Activated naive CD8-positive, alpha-beta T cell treated with anti-CD3 and anti-CD28 coated beads for 36 hours (primary cell): ENCODE measurements at places on chromosomes 2 and 18.

DNA sequence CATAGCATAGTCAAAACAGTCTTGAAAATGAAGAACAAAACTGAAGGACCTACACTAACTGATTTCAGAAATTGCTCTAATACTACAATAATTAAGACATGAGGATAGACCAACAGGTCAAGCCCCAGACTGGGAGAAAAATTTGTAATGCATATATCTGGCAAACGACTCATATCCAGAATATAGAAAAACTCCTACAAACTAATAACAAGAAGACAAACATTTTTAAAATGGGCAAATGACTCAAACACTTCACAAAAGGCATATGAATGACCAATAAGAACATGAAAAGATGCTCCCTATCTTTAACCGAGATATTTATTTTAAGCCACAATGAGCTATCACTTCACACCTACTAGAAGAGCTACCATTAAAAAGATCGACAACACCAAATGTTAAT, 14.2 kb downstream of the TGFBRAP1 start:
- no peak for DNase-seq

GRCh38 chr2:83522891-83523493, 936.1 kb downstream of the SUCLG1 start:
- no peak for DNase-seq

DNA sequence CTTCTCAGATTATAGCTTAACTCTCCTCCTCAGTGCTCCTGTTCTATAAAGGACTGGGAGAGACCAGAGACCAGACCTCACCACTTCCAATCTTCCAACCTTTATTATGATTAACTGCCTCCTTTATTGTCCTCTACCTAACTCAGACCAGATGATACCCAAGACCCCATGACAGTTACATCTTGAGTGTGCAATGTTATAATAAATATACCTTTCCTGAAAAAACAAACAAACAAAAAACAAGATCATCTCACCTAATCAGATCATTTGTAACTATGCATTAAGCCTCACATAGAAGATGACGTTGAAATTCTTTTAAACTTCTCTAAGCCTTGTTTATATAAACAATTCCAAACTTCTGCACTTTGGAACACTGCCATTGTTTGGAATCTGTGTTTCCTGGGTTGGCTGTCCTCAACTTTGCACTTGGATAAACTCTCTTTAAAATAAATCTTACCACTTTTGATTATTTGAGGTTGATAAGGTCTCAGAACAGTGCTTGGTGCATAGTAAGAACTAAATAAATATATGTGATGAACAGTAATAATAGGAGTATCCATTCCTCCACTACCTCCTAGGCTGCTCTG, 342.7 kb downstream of the TDRD15 start:
- no peak for DNase-seq

- no peak for DNase-seq
Measured at GRCh38 chr2:126995621-126996377, 97.1 kb downstream of the TEX51 start.

GRCh38 chr2:60547841-60548240, 5.6 kb downstream of the BCL11A start:
- DNase-seq, result no peak

GRCh38 chr2:170405326-170405725, 227.4 kb downstream of the MYO3B start:
- no peak for DNase-seq

DNA sequence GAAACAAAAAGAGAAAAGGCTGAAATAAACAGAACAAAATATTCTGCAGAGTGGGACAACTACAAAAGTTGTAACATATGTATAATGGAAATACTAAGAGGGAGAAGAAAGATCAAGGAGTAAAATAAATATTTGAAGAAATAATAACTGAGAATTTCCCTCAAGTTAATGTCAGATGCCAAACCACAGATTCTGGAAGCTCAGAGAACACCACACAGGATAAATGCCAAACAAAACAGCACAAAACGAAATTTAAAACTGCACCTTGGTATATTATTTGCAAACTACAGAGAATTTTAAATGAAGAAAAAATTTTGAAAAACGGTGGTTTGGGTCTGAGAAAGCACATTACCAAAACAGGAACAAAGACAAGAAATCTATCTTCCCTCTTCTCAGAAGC, 1588.9 kb upstream of the TMEFF2 start:
- no peak for DNase-seq

GRCh38 chr2:46187112-46187618, 110.0 kb upstream of the EPAS1 start:
- peak; percentile 28 for DNase-seq

DNA sequence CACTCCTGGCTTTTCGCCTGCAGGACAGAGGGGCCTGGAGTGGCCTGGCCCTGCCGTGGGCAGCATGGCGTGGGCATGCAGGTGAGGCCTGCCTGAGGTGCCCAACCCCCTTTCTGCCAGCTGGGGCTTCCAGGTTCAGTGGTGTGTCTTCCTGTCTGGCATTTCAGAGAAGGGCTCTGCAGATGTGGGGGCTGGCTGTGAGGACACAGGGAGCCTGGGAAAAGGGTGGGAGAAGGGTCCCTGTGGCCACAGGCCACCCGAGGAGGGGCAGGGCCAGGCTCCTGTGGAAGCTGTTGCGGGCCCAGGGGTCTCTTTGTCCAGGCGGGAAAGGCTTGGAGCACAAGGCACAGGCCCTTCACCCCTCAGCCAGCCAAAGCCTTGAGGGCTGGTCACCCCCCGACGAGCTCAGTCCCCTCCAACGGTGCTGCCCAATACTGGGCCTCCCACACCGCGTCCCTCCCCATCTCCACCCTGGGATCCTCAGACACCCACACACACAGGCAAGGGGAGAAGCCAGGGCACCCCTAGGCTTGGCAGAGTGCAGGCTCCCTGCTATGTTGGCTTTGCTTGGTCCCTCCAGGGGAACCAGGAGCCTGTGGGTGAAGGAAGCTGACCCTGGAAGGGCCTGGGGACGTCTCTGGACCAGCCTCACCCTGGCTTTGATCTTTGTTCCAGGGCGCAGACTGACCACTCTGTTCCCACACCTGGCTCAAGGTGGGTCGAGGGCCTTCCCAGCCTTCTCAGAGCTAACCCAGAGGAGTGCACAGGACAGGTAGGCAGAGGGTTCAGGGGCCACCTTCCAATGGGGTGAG, 3.7 kb upstream of the AQP12A start:
- DNase-seq, result no peak

- no peak for DNase-seq
Measured at GRCh38 chr2:10380048-10380926, 67.8 kb downstream of the ODC1 start.

- DNase-seq, result no peak
Measured at GRCh38 chr2:226337941-226338600, 461.5 kb downstream of the IRS1 start.

DNA sequence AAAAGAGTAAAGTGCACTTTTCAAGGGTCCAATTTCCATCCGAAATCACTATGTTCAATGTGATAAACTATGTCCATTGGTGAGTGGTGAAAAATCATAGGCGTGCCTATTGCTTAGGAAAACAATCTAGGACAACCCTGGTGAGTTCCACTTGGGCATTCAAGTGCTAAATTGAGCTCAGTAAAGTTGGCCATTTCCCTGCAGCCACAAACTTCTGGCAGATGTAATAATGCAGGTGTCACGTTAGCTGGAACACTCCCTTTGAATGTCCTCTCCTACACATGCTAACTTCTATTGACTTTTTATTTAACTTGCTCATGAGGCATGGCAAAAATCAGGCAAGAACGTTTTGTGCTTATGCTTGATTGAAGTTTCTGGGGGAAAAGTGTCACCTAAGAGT, 67.1 kb downstream of the CPS1 start:
- DNase-seq, result no peak

DNA sequence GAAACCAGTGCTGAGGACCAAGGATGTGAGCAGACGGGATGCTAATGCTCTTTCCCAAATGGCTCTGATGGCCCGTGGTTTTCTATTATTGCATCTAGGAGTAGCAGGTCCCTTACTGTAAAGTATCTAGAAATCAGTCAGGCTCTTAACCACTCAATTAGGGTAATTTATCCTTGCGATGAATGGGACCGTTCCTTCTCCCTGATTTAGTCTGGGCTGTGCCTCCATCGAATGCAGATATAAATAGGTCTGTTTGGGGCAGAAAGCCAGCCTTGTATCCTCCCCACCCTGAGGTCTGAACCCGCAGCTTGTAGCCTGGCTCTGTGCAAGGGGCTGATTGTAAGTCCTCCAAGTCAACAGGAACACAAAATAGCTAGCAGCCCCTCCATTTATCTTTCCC, 9.5 kb upstream of the SMARCAL1 start:
- DNase-seq, result no peak

GRCh38 chr18:47260120-47260923, 8.9 kb upstream of the SKOR2 start:
- DNase-seq, result peak; percentile 47

DNA sequence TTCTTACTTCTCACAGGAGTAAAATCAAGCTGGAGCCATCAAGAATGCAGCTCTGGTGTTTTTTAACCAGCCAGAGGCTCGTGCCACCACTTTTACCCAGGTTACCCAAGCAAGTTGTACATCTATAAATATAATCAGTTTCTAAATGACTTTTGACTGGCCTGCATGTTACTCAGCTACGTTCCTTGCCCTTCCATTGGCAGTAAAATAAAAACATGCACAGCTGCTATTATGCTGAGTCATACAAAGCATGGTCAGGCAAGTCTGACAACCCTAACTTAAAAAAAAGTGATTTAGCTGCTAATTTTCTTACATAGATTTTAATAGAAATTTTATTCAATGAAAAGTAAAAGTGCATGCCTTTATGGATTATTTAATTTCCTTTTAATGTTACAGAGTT, 111.7 kb upstream of the CSRNP3 start:
- DNase-seq, result no peak
